ENCODE measurements at places on chromosomes 12 and 14.

DNA sequence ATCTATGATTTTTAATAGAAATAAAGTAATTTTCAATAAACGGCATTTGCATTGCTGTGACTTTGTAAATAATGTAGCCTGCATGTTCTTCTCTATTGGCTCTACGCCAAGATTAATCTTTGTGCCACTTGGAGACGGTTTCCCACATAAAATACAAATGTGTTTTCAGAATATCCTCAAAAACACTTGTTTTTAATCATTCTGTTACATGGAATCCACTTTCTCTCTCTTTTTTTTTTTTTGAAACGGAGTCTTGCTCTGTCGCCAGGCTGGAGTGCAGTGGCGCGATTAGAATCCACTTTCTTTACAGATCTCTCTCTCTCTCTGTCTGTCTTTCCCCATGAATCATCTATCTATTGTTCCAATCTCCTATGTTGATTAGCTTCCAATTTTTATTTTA, 22.8 kb upstream of the SSPN start:
- no peak for DNase-seq

GRCh38 chr12:7917392-7918267, 18.4 kb downstream of the SLC2A3 start:
- DNase-seq, result no peak

GRCh38 chr14:79665556-79665955, 545.7 kb downstream of the DIO2 start:
- DNase-seq, result no peak

- DNase-seq, result no peak
These were observed 452.7 kb downstream of the BCL11B start for GRCh38 chr14:98819132-98819866.

DNA sequence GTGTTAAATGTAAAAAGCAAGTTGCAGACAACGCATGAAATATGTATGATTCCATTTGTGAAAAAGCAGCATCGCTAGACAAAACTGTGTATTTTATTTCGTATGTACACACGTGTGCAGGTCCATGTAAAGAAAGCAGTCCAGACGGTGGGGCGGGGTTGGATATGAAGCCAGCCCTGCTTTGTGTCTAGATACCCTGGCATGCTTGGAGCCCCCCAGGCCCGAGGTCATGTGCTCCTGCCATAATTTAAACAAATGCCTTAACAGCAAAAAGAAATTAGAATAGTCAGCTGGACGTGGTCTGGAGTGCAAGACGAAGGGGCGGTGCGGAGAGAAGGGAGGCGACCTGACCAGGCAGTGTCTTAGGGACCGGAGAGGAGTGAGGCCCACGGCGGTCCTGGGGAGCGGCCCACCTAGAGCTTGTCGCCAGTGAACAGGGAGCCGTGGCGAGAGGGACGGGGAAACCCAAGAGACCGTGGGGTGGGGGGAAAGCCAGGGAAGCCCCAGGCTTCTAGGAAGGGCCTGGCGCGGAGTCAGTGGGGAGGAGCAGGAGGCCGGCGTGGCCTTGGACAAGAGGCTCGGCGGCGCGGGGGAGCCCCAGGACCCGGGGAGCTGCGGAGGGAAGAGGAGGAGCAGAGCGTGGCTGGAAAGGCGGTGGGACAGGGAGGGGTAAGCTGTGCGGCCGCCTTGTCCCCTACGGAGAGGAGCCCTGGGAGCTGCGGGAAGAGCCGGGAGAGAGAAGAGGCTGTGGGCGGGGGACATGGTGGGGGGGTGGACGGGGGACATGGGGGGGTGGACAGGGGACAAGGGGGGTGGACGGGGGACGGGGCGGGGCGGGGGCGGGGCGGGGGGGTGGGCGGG, 118.5 kb upstream of the C14orf180 start:
- no peak for DNase-seq

DNA sequence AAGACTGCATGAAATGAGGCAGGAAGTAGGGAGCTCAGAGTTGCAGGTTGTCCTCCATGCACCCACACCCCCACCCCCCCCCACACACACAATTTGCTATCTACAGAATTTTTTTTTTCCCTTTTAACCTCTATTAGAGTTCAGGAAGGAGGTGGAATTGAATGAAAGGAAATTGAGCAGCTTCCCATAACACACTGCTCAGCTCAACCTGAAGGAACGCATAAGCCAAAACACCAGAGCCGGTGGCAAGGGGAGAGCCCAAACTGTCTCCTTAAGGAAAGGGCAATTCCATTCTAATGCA, 74.1 kb downstream of the NUAK1 start:
- no peak for DNase-seq

- no peak for DNase-seq
These were observed 16.2 kb downstream of the SYNE3 start for GRCh38 chr14:95500201-95500681.

GRCh38 chr12:5251092-5251491, 180.8 kb upstream of the NTF3 start:
- DNase-seq, result no peak

GRCh38 chr12:124278389-124279101, 16.3 kb upstream of the RFLNA start:
- no peak for DNase-seq

Measured in erythroblast (primary cell).